ENCODE measurements at places on chromosomes 13 and 19.

DNA sequence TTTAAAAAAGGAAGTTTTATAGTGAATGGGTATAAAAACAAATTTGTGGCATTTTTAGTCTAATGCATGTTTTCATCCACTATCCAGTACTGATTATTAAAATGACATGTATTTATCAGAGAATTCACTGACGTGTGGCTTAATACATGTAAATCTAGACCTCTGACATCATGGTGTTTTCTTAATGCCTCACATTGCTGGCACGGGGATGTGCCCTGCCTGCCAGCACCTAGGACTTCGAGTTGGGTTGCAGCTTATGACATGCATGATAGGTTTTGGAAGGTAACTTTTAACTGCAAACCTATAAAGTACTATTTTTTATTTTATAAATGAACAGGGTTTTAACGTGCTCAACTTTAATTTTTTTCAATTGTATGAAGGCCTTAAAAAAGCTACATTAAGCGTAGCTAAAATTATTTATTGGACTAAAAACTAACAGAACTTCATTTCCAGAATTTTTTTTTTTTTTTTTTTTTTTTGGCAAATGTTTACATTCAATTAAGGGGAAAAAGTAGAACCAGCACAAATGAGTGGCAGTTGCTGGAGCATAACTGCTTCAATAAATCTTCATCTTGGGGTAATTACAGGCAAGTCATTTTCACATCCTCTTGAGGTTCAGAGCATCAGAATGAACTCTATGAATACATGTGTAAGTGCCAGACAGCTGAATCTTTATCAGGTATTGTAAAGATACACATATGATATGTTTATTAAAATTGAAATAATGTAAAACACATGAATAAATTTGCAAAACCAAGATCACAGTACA is 16.3 kb downstream of the METTL21C start:
- no peak for DNase-seq

DNA sequence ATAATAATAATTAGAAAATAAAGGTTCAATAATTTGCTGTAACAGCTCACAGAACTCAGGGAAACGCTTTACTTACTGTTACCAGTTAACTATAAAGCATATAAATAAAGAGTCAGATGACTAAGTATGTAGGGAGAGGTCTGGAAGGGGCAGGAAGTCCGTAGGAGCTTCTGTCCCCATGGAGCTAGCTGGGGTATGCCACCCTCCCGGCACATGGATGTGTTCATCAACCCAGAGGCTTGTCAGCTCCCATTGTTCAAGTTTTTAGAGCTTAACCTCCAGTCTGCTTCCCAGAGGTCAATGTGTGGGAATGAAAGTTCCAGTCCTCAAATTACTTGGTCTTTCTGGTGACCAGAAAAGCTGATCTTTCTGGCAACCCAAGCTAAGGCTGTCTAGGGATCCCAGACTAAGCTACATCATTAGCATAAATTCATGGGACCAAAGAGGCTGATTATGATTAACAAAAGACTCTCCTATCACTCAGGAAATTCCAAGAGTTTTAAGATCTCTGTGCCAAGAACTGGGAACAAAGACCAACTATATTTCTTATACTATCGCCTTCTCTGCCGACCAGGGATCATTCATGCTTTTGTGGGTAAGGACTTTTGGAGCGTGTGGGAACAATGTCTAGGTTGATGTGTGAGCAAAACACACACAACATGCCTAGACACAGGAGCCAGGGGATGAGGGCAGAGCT is 31.7 kb upstream of the ZNF507 start:
- DNase-seq, result no peak

DNA sequence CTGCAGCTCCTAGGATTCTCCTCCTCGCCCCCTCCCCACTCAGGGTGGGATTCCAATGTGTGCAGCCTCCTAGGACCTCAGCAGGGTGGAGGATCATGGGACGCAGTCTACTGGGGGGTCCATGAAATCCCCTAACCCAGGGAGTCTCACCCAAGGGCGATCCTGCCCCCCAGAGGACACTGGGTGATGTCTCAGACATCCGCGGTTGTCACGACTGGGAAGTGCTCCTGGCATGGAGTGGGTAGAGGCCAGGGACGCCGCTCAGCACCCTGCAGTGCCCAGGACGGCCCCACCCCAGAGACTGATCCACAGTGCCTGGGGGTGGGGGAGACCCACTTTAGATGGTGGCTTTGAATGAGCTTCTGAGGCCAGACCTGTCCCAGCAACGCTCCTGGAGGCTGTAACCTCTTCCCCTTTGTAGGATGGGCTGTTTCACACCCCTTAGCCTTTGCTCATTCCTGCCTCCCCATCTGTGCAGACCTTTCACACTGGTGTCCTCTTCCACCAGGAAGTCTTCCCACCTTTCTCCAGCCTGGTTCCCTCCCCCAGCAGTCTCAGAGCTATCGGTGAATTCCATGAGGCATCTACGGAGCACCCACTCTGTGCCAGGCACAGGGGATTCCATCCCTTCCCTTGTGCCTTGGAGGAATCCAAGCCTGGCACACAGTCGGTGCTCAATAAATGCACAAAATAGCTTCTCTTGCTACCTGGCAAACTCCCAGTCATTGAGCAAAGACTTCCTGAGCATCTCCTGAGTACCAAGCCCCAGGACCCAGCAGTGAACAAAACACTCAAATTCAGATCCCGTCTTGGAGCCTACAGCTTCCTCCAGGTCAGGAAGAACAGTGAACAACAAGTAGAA is 10.5 kb downstream of the SMIM24 start:
- DNase-seq, result no peak

DNA sequence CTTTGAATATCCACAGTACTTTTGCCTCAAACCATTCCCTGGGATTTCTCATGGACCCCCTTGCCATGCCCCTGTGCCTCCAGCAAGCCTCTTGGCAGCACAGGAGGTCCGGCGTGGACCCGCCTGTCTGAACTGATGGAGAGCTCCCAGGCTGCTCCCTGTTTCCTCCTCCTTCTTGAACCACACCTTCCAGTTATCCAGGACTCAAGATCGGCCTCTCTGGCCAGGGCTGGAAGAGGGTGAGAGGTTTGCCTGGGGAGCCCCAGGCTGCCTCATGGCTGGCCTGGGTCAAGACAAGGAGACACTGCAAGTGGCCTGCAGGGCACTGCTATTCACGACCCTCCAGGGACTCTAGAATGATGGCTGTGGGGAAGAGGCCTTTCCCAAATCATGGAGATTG is 93.6 kb upstream of the WASF3 start:
- DNase-seq, result no peak

GRCh38 chr19:595326-596262 is 5.9 kb downstream of the HCN2 start:
- DNase-seq, result no peak

DNA sequence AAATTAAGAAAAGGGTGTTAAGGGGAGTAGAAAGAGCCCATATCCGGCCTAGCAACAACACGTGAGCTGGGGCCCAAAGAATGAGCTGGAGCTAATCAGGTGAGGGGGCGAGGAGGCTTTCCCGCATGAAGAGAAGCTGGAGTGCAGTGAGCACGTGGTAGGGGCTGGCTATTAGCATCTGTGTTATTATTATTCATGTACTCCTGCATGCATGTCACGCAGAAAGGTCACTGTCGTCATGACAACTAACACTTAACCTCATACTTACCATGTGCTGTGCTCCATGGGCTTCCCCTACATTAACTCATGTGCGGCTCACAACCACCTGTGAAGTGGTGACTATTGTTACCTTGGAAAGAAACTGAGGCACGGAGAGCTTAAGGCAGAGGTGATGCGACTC is 227.6 kb upstream of the UBL3 start:
- no peak for DNase-seq

DNA sequence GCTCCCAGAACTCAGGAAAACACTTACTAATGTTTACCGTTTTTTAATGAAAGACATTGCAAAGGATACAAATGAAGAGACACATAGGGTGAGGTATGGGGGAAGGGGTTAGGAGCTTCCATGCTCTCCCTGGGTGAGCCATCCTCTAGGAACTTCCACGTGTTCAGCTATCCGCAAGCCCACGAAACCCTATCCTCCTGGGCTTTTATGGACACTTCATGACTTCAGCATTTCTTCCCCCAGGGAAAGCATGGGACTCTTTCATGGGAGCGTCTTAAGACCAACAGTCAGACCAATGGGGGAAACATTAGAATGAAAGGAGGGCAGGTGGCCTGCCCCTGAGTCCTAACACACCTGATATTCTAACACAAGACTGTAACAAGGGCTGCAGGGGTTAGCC is 6.6 kb upstream of the ESD start:
- no peak for DNase-seq

DNA sequence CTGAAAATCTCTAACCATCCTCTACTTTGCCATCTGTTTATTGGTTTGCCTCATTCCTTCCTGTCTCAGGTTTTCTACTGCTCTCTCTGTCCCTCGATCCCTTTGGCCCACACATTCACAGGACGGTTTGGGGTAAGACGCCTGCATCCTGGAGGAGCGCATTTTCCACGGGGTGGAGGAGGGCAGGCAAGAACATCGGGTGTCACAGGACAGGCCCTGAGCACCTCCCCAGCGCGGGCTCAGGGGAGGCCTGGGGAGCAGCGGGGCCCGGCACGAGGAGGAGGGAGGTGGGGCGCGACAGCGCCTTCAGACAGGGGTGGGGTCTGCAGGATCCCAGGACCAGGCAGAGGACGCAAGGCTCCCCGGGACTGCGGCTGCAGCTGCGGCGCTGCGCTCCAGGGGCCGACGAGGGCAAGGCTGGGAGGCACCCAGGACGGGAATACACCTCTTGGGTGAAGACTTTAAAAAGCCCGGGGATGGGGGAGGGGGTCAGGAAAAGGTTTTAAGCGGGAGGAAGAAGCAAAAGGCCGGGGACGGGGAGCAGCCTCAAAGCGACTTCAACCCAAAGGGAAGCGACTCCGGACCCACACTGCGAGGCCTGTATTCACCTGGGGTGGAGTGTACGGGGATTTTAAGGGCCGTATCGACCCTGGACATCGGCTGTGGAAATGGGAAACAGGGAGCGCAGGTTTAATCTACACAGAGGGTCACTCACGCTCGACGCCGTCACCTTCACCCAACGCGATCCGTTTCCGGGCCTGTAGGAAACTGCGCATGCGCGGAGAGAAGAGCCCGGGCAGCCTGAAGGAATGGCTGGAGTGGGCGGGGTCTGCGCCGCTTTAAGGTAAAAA is at the start of gene ZNF415:
Gene ZNF415, minus strand, starts transcription at position 770 of the 851 bp plus-strand sequence. CDS start 10,234 bp downstream, outside the sequence.
- DNase-seq, result no peak

- no peak for DNase-seq
Measured at GRCh38 chr13:22644941-22645340, 535.8 kb upstream of the SGCG start.

DNA sequence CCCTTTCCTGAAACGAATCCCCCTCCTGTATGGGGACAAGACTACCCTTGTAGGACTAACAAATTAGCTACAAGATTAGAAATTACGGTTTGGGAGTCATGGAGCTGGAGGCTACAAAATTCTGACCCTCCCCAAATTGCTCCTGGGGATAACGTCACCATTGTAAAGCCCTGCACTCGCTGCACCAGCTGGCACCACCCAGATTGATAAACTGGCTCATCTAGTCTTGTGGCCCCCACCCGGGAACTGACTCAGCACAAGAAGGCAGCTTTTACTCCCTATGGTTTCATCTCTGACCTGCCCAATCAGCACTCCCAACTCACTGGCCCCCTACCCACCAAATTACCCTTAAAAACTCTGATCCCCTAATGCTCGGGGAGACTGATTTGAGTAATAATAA is 150.6 kb upstream of the TSC22D1 start:
- DNase-seq, result no peak

DNA sequence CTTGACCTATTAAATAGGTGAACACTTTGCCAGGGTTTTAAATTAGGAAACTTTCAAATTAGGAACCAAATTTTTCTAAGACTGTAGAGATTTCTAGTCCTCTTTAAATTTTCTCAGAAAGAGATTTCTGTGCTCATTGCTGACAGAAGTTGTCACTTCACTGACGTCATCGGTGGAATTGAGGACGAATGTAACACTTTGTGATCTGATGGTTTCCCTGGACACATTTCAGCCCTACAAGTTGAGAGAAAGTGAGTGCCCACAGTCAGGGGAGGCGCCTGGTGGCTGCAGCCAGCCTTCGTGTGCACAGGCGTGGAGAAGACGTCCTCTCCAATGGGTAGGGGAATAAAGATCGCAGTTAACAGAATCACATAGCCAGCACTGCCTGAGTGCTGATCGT is 396.5 kb upstream of the TSHZ3 start:
- DNase-seq, result no peak

- no peak for DNase-seq
Measured at GRCh38 chr19:13094771-13095392, 7.8 kb downstream of the LYL1 start.

DNA sequence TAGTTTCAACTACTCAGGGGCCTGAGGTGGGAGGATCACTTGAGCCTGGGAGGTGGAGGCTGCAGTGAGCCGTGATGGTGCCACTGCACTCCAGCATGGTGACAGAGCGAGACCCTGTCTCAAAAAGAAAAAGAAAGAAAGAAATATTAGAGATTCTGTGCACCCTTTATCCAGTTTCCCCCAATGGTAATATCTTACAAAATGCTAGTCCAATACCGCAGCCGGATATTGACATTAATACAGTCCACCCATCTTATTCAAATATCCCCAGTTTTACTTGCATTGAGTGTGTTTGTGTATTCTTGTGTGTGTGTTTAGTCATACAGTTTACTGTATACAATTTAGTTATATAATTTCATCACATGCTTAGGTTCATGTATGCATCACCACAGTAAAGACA is 8.6 kb upstream of the IFNL4 start:
- DNase-seq, result no peak

GRCh38 chr19:44649578-44650145 is 6.0 kb downstream of the PVR start:
- DNase-seq, result no peak

- DNase-seq, result peak; percentile 39
Measured at GRCh38 chr19:5138606-5139582, 170.0 kb downstream of the KDM4B start.

DNA sequence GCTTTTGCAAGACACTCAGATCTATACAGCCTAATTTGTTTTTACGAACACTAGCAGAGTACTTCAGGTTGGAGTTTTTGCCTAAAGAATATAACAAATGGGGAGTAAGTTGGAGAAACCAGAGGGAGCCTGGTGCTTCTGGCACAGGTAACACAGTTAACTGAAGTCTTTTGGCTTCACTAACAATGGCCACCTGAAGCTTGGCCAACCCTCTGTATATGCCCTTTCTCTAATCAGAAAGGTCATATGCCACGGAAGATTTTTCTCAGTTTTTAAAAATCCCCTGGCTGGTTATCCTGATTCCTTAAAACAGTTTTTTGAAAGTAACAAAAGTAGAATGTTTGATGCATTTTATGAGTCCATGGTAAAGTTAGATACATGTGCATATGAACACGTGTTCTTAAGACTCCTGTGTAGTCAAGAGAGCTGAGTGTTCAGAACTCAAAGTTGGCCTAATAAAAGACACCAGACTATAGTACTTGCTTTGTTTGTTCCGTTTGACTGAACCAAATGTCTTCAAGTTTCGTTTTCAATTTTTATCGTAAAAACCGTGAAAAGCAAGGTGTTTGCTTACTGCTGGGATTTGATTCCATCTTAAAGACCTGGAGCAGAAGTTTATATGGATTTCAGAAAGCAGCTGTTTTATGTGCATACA is 137.5 kb downstream of the KCNRG start:
- no peak for DNase-seq

All from T-helper 9 cell (primary cell).